NK-92 treated with Interleukin-12 subunit alpha and Interleukin-12 subunit beta, amount 100 ng/mL, for 24 hours (cell line): ENCODE measurements at places on chromosomes 6 and 20.

GRCh38 chr6:110522427-110522826, 46.0 kb upstream of the SLC22A16 start:
- no peak for DNase-seq

- DNase-seq: no peak
These were observed 103.5 kb downstream of the LAMP5 start for GRCh38 chr20:9617940-9618339.

DNA sequence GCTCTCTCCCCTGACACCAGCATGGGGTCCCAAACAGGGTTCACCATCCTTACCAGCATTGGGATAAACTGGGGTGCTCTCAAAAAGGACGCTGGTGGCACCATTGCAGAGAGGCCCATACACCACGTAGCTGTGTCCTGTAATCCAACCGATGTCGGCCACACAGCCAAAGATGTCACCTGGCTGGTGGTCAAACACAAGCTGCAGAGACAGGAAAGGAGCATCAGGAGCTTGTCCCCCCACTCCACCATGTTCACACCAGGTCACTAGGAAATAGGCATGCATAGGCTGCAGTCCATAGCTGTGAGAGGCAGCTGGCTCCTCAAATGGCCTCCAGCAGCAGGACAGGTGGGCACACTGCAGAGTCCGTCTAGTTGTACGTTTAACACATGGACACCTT, 28.8 kb upstream of the APMAP start:
- DNase-seq: no peak

DNA sequence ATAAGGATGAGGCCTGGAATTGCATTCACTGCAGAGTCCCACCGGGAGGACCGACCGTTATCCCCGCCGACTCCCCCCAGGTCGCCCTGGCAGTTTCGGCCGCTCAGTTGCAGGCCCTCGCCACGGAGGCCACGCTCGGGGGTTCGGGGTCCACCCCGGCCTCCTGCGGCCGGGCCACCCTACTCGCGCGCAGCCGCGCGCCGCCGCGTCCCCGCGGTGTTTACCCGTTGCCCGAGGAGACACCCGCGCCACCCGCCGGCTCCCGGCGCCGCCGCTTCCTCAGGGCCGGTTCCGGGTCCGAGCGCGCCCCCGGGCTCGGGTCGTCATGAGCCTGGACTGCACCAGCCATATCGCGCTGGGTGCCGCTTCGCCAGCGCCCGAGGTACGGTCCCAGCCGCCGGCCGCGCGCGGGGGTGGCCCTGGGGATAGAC, at the start of gene CCDC170:
Gene CCDC170 (plus strand): TSS at position 214 of the 431 bp plus-strand sequence. CDS start 112 bp downstream, at position 326.
- no peak for DNase-seq

DNA sequence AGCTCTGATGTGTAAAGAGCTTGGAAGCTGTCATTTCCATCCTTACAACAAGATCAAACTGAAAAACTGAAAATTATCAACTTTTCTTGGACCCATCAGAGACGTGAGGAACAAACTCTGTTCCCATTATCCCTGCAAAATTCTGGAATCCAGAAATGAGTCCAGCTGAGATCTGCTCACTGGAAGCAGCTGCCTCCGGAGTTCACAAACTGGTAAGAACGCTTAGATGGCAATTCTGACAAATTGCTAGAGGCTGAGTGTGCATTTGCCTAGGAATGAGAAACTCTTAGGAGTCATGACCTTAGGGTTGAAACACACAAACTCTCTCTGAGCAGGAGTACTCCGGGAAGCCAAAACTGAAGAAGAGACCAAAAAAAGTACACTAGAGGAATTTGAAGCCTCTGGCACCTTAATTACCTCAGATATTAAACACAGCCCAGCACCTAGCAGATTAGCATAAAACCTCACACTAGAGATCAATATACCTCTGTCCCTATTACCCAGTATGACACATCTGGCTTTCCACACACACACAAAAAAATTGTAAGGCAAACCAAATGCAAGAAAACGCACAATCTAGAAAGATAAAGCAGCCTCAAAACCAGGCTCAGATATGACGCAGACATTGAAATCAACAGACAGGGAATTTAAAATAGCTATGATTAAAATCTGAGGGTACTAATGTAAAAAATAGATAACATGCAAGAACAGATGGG, 233.5 kb upstream of the SGK1 start:
- DNase-seq: no peak

DNA sequence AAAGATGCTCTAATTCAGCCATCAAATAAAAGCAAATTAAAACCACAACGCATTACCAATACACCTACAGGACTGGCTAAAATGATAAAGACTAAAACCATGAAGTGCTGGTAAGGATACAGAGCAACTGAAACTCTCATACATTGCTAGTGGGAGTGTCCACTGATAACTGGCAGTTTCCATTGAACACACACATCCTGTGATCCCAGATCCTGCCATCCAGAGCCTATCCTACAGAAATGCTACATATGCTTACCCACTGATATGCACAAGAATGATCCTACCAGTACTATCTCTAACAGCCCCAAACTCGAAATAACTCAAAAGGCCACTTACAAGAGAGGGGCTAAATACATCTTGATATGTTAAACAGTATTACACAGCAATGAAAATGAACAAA, 81.0 kb downstream of the FYN start:
- no peak for DNase-seq

- DNase-seq: no peak
These were observed 25.3 kb downstream of the EDN1 start for GRCh38 chr6:12315292-12316081.

- no peak for DNase-seq
These were observed 54.8 kb upstream of the FAM83C start for GRCh38 chr20:35347011-35347410.

DNA sequence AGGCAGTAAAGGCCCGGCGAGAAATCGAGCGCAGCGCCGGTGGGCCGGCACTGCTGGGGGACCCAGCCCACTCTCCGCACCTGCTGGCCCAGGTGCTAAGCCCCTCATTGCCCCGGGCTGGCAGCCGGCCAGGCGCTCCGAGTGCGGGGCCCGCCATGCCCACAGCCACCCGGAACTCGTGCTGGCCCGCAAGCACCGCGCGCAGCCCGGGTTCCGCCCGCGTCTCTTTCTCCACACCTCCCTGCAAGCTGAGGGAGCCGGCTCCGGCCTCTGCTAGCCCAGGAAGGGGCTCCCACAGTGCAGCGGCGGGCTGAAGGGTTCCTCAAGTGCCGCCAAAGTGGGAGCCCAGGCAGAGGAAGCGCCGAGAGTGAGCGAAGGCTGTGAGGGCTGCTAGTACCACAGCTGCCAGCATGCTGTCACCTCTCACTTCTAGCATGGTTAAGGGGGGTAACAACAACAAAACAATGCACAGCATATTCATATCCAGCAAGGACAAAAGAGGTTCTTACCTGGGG, 11.3 kb upstream of the GMPR start:
- DNase-seq: no peak
